CD4-positive, alpha-beta memory T cell (primary cell): ENCODE measurements at places on chromosomes 3 and 15.
A peak's percentile ranks its signal among the peaks of the same experiment; 100 is the strongest.

DNA sequence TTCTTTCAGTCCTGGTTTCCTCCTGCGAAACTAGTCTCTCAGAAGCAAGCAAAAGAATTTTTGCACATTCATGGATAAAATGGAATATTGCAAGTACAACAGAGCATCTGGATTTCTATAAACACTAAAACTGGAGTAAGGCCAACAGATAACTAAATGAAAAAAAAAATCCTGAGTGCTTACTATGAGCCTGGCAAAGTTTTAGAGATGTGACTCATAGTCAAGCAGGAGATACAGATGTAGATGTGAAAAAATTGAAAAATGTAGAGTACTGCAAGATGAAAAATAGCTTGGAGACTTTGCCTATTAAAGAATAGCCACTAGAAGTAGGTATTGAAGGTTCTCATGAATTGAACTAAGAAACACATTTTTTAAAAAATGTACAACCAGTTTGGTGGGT lies 397.4 kb downstream of the OTOL1 start:
- no peak for DNase-seq

- no peak for DNase-seq
Observed at GRCh38 chr3:106275592-106275991, 406.8 kb upstream of the CBLB start.

- no peak for DNase-seq
Observed at GRCh38 chr3:180646187-180646790, 33.0 kb downstream of the CCDC39 start.

DNA sequence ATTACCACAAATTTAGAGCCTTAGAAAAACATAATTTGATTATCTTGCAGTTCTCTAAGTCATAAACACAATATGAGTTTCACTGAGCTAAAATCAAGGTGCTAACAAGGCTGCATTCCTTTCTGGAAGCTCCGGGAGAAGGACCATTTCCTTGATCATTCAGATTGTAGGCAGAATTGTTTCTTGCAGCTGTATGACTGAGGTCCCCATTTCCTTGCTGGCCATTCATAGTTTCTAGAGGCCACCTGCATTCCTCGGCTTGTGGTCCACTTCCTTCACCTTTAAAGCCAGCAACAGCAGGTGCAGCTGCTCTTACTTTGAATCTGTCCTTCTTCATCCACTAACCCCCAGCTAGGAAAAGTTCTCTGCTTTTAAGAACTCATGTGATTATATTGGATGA lies 58.7 kb downstream of the IFT80 start:
- no peak for DNase-seq

- DNase-seq: no peak
Observed at GRCh38 chr3:14582045-14582410, 41.9 kb upstream of the GRIP2 start.

DNA sequence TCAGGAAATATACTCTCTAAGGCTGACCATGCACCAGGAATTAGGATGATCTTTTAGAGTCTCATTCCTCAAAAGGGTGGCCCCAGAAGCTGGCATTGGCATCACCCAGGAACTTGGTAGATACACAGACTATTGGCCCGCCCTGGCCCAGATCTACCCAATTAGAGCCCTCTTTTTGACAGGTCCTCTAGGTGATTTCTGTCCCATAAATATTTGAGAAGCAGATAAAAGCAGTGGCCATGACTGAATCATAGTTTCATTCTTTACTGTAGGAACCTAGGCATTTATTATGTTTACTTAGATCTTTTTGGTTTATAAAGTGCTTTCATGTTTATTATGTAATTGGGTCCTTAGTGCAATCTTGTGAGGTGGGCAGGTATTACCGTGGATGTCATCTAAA lies 7.6 kb downstream of the TLNRD1 start:
- DNase-seq: no peak

DNA sequence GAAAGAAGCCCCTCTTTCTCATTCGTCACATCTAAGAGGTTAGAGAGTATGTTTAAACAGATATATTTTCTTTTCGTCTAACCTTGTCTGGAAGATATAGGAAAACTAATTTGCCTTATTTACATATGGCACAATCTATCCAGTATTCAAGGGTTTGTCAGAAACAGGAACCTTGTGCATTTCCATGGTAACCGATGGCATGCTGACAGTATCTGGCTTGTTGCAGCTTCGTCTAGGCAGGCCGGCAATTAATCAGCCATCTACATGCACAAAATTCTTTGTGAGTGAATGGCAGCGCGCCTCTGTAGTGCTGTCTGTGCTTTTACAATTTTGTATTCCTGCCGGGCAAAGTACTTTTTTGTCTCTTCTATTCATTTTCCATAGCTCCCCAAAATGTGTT lies 294.0 kb upstream of the SOX2 start:
- no peak for DNase-seq

DNA sequence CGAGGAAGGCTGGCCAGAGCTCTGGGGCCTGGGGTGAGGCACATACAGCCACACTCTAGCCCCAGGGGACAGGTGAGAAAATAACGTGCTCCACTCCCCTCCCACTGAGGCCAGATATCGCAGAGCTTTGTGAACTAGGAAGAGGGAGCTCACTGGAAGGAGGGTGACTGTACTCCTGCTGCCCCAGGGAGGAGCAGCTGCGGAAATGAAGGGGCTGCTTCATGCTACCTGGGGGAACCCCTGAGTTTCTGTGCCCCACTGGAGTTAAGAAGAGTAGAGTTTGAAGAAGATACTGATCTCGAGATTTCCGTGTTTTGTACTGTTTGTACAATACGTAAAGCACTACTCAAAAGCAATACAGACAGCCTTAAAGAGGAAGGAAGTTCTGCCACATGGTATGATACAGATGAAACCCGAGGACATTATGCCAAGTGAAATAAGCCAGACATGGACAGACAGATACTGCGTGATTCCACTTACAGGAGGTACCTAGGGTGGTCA lies 44.6 kb downstream of the CMTM6 start:
- peak; percentile 86 for DNase-seq

- DNase-seq: no peak
Observed at GRCh38 chr3:173397161-173398110, at the start of gene NLGN1. Gene NLGN1, plus strand, starts transcription at chr3:173397744.

DNA sequence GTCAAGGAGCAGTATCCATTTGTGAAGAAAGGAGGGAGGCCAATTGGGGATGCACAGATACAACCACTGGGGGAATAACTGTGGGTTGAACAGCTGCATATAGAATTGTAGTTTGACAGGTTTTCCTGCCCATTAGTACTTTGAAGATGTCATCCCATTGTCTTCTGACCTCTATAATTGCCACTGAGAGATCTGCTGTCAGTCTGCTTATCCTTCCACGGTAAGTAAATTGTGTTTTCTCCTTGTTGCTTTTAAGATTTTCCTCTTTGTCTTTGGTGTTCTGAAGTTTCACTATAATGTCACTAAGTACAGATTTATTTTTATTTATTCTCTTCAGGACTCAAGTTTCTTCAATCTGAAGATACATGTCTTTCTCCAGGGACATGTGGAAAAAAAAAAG lies 56.6 kb downstream of the MOBP start:
- no peak for DNase-seq

DNA sequence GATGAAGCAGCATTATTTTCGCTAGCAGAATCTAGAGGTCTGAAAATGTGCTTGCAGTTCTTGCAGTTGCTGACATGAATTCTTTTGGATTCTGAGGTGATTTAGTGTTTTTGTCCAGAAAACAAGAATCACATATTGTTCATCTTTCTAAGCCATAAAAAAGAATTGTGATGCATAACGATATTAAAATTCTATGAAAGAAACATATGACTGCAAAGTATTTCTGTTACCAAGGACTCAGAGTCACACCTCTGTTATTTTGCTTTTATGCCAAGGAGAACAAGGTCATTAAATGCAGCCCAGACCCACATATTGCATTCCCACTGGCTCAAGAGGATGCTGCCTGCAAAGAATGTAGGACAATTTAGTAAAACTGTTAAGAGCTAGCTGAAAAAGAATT lies 299.8 kb upstream of the GPR149 start:
- no peak for DNase-seq

DNA sequence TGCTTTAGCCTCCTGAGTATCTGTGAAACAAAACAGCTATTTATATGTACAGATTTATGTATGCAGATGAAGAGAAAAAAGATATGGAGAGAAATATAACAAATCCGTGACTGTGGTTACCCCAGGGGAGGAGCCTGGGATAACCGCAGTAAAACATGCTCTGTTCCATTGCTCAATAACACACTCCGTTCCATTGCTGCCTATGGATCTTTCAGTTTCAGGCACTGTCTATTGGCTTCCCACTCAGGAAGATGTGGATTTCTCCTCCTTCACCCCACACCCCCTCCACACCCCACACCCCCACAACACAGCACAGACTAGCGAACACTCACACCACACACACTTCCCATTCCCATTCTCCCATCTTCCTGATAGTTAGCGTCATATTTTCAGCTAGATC lies 47.9 kb downstream of the CDCP1 start:
- no peak for DNase-seq

GRCh38 chr3:70127192-70127591 lies 127.7 kb downstream of the SAMMSON start:
- DNase-seq: no peak

DNA sequence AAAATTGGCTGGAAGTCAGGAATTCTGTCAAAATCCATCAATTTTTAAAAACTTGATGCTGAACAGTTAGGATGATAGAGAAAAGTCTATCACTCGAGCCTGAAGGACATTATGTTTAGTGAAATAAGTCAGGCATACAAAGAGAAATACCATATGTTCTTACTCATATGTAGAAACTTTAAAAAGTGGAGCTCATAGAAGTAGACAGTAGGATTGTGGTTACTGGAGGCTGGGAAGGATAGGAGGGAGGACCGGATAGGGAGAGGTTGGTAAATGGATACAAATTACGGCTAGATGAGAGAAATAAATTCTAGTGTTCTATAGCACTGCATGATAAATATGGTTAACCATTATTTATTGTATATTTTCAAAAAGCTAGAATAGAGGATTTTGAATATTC lies 389.5 kb upstream of the RASGRP1 start:
- DNase-seq: no peak

DNA sequence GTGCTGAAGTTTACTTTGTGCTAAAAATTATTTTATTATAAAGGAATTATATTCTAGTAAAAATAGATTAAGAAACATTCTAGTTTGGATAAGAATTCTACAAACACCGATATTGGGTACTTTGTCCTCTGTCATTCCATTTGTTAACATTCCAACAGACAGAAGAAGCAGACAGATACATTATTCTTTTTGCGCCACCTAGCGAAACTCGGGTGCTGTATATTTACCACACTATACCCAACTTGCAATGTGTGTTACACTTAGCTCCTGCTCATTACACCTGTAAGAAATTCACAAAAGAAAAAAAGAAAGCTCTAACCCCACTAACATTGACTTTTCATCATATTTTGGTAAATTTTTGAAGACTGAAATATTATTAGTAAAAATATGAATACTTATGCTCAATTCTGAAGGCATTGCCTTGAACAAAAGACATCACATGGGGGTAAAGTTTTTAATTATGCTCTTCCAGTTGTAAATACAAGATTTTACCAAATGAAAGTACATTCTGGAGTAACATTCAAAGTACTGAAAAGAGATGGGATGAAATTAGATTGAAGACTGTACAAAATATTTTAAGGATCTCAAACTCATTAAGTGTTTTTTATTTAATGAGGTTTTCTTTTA lies 136.5 kb upstream of the MLF1 start:
- DNase-seq: peak; percentile 13

- DNase-seq: no peak
Observed at GRCh38 chr3:30625541-30626438, 19.4 kb downstream of the TGFBR2 start.

- no peak for DNase-seq
Observed at GRCh38 chr3:127479449-127479848, 111.1 kb downstream of the TPRA1 start.

- DNase-seq: no peak
Observed at GRCh38 chr15:42491539-42492225, 741 bp upstream of the ZNF106 start.

- DNase-seq: no peak
Observed at GRCh38 chr3:71784201-71784913, 591 bp downstream of the PROK2 start.

- DNase-seq: no peak
Observed at GRCh38 chr3:123733341-123733740, 148.5 kb upstream of the HACD2 start.

GRCh38 chr3:38640661-38641452 lies 8.6 kb downstream of the SCN5A start:
- no peak for DNase-seq

DNA sequence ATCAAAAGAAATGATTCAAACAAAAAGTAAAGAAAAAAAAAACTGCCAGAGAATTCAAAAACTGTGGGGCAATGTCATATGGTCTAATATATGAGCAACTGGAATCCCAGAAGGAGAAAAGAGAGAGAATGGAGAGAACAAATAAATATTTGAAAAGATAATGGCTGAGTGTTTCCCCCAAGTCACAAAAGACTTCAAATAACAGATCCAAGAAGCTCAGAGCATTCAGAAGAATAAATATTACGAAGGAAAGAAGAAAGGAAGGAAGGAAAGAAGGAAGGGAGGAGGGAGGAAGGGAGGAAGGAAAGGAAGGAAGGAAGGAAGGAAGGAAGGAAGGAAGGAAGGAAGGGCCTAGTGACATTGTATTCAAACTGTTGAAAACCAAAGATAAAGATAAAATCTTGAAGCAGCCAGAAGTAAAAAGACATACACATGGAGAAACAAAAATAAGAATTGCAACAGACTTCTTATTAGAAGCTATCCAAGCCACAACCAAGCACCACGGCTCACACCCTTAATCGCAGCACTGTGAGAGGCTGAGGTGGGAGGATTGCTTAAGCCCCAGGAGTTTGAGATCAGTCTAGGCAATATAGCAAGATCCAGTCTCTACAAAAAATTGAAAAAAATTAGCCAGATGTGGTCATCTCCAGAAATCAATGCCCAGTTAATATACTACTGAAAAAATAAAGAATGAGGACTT lies 118.9 kb upstream of the IGSF10 start:
- no peak for DNase-seq

- DNase-seq: no peak
Observed at GRCh38 chr15:60993008-60993407, 236.1 kb downstream of the RORA start.

DNA sequence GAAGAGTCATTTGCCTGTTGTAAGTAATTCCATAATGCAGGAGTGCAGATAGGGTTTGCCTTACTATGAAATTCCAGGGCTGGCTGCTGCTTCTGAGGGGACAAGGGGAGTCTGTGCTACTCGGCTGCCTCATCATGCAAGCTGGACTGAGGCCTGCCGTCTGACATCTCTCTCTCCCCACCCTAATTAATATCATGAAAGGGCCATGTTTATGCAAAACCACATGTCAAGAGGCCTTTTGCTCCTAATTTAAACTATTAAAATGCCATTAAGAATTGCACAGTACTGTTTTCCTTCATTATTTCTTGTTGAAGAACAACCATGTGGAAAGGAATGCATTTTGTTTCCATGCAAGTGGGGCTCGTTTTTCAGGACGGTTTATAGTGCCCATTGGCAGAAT lies 26.3 kb downstream of the CHST2 start:
- no peak for DNase-seq

DNA sequence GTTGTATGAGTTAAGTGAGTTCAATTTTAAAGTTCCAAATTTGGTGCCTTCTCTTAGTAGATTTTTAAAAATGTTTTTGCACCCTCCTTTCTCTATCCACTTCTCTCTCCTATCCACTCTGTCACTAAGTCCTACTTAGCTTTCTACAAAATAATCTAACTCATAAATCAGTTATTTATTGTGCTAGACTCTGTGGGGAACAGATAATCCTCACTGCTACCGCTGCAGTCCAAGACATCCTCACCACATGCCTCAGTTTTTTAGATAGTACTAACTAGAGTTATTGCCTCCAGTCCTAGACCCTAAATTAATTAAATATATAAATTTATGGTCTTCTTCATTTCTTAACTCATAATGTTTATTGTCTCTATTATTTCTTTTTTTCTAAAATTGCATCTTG lies 576.3 kb downstream of the GRM7 start:
- no peak for DNase-seq
